A673 (cell line): ENCODE measurements at places on chromosomes 16 and 17.

- DNase-seq = no peak
Measured at GRCh38 chr16:68200088-68200783, 35.7 kb downstream of the ESRP2 start.

DNA sequence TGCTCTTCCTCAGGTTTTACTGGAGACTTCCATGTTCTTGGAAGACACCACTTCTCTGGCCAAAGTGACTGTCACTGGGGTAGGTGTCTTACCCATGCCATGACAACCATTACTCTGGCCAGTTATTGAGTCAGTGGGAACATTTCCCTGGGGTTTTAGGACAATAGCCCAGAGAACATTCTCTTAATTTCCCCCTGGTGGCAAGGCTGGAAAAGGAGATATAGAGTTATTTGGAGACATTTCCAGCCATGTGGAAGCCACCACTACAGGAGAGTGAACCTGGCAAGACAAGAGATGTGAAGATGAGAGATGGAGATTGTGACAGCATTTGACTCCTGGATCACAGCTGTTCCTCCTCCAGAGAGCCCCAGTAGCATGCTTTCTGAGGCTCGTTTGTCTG, 106.2 kb downstream of the CDK5R1 start:
- DNase-seq = no peak

GRCh38 chr16:58792188-58792587, 58.1 kb upstream of the GOT2 start:
- no peak for DNase-seq

- DNase-seq = peak; percentile 83
Measured at GRCh38 chr16:397736-398332, 835 bp downstream of the NME4 start.

- no peak for DNase-seq
Measured at GRCh38 chr17:77207689-77208216, 67.0 kb downstream of the SEC14L1 start.

DNA sequence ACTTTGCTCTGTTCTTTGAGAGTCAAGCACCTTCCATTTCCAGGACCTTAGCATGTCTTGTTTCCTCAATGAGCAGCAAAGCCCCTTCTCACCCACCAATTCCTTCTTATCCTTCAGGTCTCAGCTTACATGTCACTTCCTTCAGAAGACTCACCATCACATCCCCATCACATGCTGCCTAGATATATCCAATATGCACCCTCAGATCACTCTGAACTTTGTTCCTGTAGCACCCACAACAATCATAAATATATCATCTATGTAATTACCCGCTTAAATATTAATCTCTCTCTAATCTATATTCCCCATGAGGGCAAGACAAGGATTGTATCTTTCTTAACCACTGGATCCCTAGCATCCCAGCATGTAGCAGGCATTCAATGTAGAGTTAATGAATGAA, 30.4 kb downstream of the KANSL1 start:
- no peak for DNase-seq

GRCh38 chr17:72778169-72779151, 314.0 kb downstream of the SLC39A11 start:
- no peak for DNase-seq

GRCh38 chr17:74274060-74274708, at the start of gene DNAI2:
TSS of gene DNAI2 (plus strand) at chr17:74274234. CDS start at chr17:74281818, 7,584 bp downstream.
- DNase-seq = no peak

DNA sequence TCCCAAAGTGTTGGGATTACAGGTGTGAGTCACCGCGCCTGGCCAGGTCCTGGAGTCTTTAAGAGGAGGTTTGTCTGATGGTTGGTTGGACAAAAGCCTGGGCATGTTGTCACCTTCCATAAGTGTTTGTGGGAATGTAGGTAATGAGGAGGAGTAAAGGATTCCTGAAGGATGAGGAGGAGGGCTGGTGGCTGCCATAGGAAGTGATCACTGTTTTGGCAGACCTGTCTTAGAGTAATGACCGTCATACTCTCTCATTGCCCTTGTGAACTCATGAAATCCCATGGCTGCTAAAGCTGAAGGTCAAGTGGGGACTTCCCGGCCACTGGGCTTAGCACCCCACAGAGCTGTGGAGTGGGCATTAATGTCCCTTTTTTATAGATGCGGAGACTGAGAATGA, 40.5 kb downstream of the TENT4B start:
- no peak for DNase-seq

DNA sequence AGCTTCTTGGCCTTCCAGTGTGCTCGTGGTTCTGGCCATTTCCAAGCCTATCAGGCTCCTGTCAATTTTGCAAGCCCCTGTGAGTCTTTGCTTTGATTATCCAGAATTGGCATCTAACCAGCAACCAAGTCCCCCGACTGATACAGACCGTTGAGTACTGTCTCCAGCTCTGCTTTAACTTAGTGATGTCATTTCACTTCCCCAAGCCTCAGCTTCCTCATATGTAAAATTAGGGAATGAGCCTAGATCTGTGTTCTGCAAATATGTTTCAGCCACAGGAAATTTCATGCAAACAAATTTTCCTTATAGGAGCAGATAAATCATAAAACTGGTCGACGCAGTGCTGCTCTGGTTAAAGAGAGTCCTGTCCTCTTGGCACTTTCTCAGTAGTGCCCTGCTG, 60.1 kb upstream of the WSB1 start:
- DNase-seq = no peak
